ENCODE measurements at places on chromosomes 2 and 18.

DNA sequence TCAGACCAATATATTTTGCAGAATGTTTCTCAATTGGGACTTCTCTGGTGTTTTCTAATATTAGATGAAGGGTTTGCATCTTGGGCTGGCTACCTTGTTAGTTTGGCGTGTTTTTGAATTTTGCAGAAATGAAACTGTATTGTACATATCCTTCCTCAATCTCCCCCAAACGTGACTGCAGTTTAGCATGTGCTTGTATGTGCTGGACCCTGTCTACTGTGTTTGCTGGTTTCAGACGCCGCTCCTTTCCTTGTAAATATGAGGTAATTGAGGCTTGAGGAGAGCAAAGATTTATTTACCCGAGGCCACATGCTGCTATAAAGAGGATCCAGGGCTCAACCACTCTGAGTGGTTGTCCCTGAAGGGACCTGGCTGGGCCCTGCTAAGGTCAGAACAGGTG lies 57.2 kb downstream of the NGEF start:
- DNase-seq: no peak

- no peak for DNase-seq
These were observed 423.3 kb downstream of the CMPK2 start for GRCh38 chr2:6442252-6442985.

GRCh38 chr2:121868652-121869051 lies 113.2 kb downstream of the TSN start:
- no peak for DNase-seq

DNA sequence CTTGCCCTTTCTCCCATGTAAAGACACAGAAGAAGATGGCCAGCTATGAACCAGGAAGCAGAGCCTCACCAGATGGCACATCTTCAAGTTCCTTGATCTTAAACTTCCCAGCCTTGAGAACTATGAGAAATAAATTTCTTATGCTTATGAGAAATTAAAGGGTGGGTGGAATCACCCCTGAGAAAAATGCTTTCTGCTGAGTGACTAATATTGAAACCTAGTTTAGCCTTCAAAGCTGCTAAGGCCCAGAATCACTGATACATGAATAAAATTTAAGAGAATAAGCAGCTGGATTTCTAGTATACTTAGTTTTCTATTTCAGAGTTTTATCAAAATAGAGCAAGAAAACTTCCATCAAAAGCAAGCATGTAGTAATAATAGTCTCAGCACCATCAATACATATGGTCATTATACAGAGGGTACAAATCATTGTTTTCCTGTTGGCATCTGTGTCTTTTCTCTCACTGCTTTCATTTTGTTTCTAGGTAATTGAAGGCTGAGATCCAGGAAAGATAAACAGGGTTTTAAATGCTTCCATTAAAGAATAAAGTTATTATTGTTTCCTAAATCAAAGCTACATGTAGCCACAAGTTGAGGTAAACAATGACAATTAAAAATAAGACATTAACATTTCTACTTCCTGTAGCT lies 53.3 kb upstream of the COL5A2 start:
- DNase-seq: no peak

- DNase-seq: no peak
These were observed 31.1 kb downstream of the KIF5C start for GRCh38 chr2:148906124-148906523.

GRCh38 chr2:54206596-54206995 lies 49.4 kb downstream of the TSPYL6 start:
- DNase-seq: peak; percentile 7

- peak; percentile 63 for DNase-seq
These were observed 258.9 kb downstream of the CYRIA start for GRCh38 chr2:16406496-16407289.
